Endothelial cell of umbilical vein (primary cell): ENCODE measurements at places on chromosomes 11 and 22. TPM values are rescaled to one million over a fixed set of nuclear protein-coding genes. Genes with fewer than 3 reads are reported as not detected.

GRCh38 chr22:43320943-43321900 is 21.9 kb downstream of the SCUBE1 start:
- DNase-seq: no peak

DNA sequence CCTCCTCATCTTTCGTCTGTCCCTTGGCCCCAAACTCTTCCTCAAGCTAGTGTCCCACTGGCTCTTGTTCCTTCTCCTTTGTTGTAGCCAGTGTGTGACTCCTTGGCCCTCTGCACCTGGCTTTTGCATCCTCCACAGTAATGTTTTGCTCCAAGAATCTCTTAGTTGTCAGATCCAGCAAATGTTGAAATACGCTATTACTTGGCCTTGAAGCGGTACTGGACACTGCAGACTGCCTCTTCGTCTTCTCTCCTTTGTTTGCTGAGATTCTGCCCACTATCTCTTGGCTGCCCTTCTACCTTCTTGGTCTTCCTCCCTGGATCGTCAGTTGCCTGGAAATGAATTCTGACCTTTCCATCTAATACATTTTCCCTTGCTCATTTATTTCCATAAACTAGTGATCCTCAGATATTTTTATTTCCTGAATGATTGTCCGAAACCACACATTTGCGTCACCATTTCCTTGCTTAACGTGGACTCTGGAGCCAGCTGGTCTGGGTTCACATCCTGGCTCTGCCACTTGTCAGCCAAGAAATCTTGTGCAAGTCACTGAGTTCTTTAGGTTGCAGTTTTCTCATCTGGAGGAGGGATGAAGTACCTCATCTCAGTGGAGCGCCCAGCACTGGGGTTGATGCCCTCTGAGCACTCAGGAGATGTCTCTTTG is 113.6 kb downstream of the LDLRAD3 start:
- peak; percentile 94 for DNase-seq

The UPK3A gene
- polyA plus RNA-seq: not detected in 2 replicates

DNA sequence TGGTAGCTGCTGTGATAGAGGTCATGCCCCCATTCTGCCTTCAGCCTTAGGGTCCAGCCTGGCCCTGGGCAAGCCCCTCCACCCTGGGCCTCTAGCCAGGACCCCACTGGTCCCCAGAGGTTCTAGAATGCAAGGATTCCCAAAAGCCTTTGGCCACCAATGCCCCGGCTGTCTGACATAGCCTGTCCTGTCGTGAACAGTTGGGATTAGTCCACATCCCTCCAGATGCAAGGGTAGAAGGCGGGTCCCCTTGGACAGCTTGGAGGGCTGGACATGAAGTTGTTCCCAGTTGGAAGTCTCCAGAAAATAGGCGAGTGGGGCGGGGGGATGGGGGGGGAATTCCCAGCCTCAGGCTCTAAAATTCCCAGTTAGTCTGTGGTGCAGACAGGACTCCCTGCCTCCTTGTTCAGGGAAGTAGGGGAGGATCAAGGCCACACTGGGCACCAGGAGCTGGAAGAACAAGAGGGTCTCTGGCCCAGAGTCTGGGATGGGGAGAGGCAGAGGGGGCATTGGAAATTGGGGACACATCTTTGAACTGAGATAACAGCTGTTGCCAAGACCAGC is 5.2 kb upstream of the ADORA2A start:
- DNase-seq: no peak

- peak; percentile 70 for DNase-seq
Measured at GRCh38 chr11:30758012-30758411, 171.9 kb upstream of the MPPED2 start.

DNA sequence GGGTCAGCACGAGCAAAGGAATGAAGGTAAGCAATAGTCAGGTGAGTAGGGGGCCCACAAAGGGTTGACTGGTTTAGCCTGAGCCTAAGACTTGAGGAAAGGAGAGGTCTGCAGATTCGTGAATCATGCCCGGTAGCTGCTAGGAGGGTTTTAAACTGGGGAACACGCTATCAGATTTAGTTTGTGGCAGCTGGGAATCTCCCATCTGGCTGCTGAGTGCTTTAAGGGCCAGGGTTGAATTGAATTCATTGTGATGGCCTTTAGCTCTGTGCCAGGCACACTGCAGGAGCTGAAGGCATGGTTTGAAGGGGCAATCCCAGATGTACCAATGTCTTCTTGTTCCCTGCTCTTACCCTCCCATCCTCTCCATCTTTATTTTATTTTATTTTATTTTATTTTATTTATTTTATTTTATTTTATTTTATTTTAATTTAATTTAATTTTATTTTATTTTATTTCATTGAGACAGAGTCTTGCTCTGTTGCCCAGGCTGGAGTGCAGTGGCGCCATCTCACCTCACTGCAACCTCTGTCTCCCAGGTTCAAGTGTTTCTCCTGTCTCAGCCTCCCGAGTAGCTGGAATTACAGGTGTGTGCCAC is 1.9 kb upstream of the NECTIN1 start:
- no peak for DNase-seq

DNA sequence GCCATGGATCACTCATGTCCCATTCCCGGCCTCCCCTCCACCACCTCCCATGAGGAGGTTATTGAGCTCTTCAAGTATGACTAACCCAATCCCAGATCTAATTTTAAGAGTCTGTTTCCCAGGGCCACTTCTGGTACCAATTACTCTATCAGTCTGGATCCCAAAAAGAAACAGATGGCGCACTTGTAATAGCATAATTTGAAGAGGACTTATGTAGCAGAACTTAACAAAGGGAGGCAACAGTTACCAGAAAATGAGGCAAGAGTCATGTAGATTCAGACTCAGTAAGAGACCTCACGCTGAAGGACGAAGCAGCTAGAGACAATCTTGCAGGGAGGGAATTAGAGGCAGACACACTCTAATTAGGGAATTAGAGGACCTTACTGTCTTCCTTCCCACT is 46.9 kb downstream of the DDX6 start:
- no peak for DNase-seq

The SLC3A2 gene
- polyA plus RNA-seq: 337 and 344 TPM in 2 replicates

- DNase-seq: no peak
Measured at GRCh38 chr11:68673991-68674390, 10.4 kb upstream of the GAL start.

DNA sequence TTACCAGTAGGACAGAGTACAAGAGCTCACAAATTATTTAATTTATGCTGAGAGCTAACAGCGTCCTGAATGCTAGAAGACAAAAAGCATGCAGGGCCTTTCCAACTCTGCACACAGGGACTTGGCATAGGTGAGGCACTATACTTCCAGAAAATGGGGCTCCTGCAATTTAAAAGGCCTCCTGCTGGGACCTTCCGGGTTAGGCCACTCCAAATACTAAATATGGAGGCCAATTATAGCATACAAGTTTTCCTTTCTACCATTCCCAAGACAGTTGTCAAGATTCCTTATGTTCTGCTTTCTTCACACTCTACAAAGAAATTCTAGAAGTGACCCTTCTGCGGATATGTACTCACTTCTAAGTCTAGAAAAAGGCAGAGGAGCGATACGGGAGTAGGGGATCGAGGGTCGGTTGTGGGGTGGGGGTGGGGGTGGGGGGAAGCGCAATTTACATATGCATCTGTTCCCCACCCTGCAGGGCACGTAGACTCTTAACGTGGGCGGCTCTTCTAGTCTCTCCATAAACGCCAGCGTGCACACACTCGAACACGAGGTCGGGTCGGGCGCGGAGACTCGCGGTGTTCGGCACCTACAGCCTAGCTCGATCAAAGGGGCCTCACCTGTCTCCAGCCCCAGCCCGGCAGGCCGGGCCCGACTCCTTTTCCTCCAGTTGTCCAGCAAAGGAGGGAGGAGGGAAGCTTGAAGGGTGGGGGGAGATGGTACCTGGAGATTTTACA is 728 bp downstream of the DCUN1D5 start:
- DNase-seq: peak; percentile 34

- no peak for DNase-seq
Measured at GRCh38 chr22:34897126-34897525, 168.8 kb upstream of the ISX start.

The CSF2RB gene
- polyA plus RNA-seq: 68.2 and 100 TPM in 2 replicates

The TNNT3 gene
- not detected in 2 replicates for polyA plus RNA-seq
